ENCODE measurements at places on chromosomes 4 and X.
A peak's percentile ranks its signal among the peaks of the same experiment; 100 is the strongest.

DNA sequence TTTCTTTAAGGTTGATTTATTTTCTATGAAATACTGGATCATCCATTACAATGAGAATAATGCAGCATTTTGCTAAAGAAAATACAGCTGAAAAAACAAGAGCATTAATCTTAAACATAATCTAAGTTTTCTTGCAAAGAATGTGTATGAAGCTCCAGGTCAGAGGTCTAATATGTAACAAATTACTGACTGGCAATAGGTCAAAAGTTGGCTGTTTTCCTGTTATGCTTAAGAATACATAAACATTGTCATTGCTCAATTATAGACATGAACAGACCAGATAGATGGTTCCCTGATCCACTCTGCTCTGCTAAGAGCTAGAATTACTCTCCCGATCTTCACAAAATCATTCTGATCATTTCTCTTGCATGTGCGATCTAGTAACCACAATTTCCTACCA, 718.6 kb downstream of the PDHA2 start:
- DNase-seq = no peak

DNA sequence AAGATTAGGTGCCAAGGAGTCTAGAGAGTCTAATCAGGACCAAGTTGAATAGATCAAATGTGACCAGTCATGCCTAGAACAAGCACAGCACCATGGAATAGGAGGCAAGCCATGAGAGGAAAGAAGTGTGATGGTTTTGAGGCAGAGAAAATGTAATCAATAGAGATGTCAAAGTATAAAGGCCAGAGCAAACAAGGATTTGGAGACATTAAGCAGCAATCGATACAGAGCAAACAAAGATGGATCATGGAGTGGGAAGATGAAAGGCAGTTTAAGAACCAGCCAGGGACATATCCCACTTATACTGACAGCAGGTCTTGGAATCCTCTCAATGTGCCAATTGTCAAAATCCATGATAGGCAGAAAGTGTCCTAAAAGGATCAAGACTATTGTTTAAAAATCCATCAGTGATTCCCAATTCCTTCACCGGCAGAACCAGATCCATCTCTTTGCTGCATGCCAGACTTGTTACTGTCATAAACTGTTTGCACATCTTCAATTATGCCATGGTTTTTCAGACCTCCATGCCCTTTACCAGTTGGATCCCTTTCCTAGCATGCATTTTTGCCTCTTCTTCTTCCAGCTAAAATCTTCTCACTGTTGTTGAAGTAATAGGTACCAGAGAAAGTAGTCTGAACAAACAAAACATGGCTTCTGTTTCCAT, 520.7 kb upstream of the ARX start:
- no peak for DNase-seq

- DNase-seq = no peak
These were observed 403.7 kb downstream of the IL15 start for GRCh38 chr4:142040043-142040442.

GRCh38 chr4:4480685-4481398, 61.0 kb downstream of the STX18 start:
- no peak for DNase-seq

DNA sequence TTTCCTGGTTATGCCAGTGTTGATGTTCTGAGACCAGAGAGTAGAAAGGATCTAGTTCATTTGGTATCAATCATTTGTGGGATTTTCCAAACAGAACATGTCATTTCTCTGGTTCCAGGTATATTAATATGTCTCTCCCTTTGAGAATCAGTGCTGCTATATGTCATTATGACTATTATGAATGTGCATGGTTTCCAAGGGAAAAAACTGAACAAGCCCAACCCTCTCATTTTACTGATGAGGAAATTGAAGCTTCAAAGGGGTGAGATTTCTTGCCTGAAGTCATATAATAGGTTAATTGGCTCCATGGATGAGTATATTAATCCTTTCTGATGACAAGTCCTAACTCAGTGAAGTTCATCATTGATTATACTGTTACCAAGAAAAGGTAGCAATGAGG, 31.9 kb downstream of the RUFY3 start:
- DNase-seq = no peak

- no peak for DNase-seq
These were observed 46.6 kb upstream of the PGRMC2 start for GRCh38 chr4:128334256-128334655.

DNA sequence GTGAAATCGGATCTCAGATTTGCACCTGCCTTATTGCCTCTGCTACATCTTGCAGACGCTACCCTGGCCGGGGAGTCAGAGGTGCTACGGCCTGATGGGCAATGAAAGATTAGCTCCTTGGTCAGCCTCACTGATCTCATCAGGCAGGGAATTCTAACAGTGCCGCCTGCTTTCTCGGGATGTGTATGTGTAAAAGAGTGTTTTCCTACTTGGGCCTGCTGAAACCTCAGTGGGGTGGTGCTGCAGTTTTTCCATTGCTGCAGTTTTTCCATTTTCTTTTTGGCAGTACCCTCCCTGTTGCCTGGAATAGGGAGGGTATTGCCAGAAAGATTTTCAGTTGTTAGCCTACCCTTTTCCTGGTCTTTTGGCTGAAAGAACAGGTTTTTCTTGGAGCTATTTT, 117.5 kb downstream of the CDKL5 start:
- no peak for DNase-seq

DNA sequence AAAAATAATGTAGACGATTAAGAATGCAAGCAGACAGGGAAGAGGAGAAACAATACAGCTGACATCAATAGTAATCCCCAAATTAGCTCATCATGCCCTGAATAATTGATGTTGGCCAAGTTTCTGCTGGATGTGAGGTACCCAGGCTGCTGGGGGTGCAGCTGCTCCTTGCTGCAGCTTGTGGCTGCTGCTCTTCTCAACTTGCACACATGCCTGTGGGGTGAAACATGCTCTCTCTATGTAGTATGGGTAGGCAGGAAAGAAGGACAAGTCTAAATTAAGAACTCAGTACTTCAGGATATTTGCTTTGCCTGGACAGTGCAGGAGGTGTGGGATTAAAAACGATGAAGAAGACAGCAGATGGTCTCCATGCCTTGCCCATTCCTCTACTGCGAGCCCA, 16.7 kb downstream of the EDA2R start:
- DNase-seq = no peak

GRCh38 chr4:37424753-37425152, 180.2 kb downstream of the NWD2 start:
- DNase-seq = no peak

GRCh38 chr4:103895876-103896465, 176.2 kb upstream of the TACR3 start:
- no peak for DNase-seq

DNA sequence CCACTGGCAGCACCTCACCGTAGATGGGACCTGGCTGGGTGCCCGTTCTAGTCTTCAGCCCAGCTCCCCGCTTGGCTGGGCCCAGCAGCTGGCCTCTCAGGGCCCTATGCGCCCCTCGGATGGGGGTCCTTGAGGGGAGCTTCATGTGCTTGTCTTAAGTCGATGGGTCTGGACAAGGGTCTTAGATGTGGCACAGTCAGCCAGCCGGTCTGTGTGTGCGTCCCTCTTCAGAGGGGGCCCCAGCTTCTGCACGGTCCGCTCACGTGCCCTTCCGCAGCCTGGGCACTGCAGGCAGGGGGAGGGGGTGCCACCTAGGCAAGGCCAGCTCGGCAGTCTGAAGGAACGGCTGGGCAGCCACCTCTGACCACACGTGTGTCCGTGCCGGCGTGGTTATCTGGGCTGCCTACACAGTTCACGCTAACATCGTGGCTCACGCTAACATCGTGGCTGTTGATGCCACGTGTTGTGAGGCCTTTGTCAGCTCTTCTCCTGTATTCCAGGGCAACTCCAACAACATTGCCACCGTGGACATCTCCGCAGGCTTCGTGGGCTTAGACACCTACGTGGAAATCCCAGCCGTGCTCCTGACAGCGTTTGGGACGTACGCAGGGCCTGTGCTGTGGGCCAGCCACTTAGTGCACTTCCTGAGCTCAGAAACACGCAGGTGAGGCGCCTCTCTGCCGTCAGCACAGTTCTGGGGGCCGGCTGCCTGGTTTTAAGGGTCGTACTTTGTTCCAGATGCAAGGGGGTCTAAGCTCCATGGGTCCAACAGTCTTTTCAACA, 34.5 kb downstream of the PIGG start:
- no peak for DNase-seq

- no peak for DNase-seq
These were observed 84.8 kb downstream of the TMEM164 start for GRCh38 chrX:110087485-110088356.

- no peak for DNase-seq
These were observed 26.2 kb downstream of the TMSB4X start for GRCh38 chrX:13001097-13001496.

GRCh38 chr4:144342949-144343760, 202.6 kb upstream of the GYPA start:
- DNase-seq = peak; percentile 24

- no peak for DNase-seq
These were observed 144.6 kb upstream of the VCX3A start for GRCh38 chrX:6679550-6679949.

- no peak for DNase-seq
These were observed 45.7 kb downstream of the SYTL5 start for GRCh38 chrX:38052096-38052495.

GRCh38 chr4:117326091-117326490, 240.7 kb upstream of the TRAM1L1 start:
- no peak for DNase-seq

DNA sequence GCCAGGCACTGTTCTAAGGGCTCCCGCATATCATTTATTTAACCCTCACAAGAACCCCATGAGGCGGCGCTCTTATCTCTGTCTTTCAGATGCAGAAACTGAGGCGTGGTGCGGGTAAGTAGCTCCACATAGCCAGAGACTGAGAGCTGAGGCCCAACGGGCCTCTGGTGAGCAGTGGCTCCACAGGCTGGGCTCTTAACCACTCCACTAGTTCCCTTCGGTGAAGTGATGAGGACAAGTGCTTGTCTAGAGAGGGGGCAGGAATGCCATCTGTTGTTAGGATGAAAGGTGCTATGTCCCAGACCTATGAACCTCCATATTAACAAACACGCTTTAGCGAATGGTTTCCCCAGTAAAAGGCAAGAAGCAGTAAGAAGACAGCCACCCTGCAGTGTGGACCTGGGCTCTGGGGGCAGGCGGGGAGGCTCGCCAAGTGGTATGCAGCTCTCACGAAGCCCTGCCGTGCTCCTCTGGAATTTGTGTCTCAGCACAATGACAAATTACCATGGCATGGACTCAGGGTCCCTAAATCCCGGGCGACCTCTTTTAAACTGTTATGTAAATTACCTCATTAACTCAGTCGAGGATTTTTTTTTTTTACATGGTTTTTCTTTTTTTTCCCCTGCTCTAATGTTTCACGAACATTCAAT, 20.9 kb upstream of the S100G start:
- DNase-seq = no peak

DNA sequence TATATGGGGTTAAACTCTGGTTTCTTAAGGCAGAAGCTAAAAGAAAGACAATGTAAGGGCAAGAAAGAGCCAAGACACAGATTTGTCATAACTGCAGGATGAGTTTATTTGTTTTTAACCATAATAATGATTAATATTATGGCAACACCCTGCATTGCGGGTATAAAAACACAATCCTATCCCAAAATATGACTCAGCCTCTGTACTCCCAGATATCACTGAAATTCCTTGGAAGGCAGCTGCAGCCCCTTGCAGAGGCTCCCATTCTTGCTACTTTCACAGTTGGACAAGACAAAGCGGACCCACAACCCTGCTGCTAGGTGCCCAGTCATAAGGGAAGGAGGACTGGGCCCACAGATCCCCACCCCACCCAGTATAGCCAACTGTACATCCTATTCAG, 20.4 kb upstream of the FGF16 start:
- DNase-seq = no peak

DNA sequence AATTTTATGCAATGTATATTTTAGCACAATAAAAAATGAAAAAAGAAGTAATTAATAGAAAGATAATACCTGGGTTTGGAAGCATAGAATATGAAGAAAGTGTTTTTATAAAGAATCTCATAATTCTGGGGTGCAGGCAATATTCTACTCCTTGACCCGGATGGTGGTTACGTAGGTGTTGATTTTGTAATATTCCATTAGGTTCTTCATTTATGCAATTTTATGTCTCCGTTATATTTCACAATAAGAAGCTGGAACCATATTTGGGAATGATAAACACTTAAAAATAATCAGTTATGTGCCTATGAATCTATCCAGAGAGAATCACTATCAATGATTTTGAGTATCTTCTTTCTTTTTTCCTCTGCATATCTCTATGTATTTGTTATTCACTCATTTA, 38.5 kb downstream of the CHRNA9 start:
- no peak for DNase-seq

DNA sequence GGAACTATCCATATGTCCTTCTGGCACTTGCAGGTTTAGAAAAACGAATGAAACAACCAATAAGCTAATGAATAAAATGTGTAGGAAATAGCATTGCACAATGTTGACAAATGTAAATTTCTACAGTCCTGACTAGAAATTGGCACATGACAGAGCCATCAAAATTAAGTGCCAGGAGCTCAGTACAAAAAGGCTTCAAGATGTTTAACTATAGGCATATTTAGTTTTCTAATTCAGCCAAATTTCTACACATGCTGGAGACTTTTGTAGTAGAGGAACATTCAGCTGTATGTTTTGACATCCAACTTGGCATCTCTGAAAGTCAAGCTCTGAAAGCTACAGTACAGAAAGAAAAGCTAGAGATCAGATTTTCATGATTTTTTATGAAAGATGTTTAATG, 1999.4 kb upstream of the AGA start:
- DNase-seq = no peak

GRCh38 chr4:139014371-139015268, 961 bp upstream of the NOCT start:
- DNase-seq = no peak

GRCh38 chr4:141563723-141564122, 72.7 kb upstream of the IL15 start:
- DNase-seq = no peak

- no peak for DNase-seq
These were observed 4.9 kb downstream of the CXCL6 start for GRCh38 chr4:73841243-73841925.

GRCh38 chr4:39616651-39617050, 22.0 kb downstream of the SMIM14 start:
- DNase-seq = no peak

DNA sequence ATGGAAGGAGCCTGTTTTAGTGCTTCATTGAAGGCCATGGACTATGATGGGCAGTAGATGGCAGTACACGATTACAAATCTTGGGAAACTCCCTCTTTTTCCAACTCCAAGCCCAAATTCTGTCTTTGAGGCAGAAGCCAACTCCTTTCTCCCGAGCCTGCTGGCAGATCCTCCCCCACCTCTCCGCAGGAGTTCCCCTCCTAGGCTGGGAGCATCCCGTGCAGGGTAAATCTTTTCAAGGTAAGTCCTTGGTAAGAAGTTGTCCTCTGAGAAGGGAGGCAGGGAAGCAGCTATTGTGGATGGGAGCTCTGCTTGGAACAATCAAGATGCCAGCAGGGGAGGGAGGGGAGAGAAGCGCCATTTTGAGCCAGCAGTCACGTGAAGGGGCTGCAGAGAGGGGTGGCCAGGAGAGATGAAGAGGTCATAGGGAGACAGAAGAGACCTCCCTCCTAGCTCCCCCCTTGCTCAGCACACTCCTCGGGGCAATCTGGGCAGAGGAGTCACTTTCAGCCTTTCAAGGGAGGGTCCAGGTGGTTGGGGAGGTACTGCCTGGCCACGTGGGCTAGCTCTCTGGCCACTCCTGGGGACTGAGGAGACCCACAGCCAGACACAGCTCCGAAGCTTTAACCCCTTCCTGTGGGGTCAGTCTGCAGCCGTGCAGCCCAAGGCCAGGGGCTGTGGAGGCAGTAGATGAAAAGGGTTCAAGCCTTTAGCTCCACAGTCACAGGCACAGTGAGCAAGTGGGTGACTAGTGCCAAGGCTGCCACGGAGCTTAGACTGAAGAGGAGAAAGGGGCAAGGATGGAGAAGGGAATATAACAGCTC, 9.6 kb downstream of the CC2D2A start:
- no peak for DNase-seq

GRCh38 chr4:78766650-78767049, 9.5 kb upstream of the BMP2K start:
- no peak for DNase-seq

All from NK-92 treated with Interleukin-12 subunit alpha and Interleukin-12 subunit beta, amount 100 ng/mL, for 24 hours (cell line).